ENCODE measurements at places on chromosomes 3 and 15. TPM values are rescaled to one million over a fixed set of nuclear protein-coding genes. Genes with fewer than 3 reads are reported as not detected.

DNA sequence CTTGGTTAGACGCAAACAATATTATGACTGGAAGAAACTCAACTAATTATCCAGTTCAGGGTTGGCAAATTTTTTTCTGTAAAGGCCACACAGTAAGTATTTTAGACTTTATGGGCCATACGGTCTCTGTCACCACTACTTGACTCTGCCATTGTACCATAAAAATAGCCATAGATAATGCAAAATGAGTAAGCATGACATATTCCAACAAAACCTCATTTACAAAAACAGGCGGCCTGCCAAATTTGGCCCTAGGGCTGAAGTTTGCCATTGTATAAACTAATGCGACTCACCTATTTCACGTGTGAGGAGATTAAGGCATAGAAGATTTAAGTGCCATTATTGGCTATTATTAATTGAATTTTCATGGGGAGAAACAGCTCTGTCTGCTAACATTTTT, 116.8 kb upstream of the CNTN6 start:
- no peaks in the 10 kb centered on the region for H3K4me1 ChIP-seq
- H3K36me3 ChIP-seq: no peaks in the 10 kb centered on the region
- no peak overlapping the region for H3K27ac ChIP-seq
- H3K4me3 ChIP-seq: no peak overlapping the region
- no peak for DNase-seq
- H3K27me3 ChIP-seq: no peaks in the 10 kb centered on the region

GRCh38 chr15:56758770-56759449, 25.6 kb upstream of the ZNF280D start:
- H3K36me3 ChIP-seq: no peaks in the 10 kb centered on the region
- H3K27me3 ChIP-seq: no peaks in the 10 kb centered on the region
- no peak overlapping the region for H3K4me3 ChIP-seq
- DNase-seq: no peak
- H3K4me1 ChIP-seq: no peaks in the 10 kb centered on the region
- H3K27ac ChIP-seq: no peak overlapping the region

- no peaks in the 10 kb centered on the region for H3K27me3 ChIP-seq
- no peaks in the 10 kb centered on the region for H3K36me3 ChIP-seq
- H3K4me1 ChIP-seq: peaks cover 4% of the 10 kb centered on the region
- no peak overlapping the region for H3K27ac ChIP-seq
- DNase-seq: no peak
Observed at GRCh38 chr3:15271785-15272381, 60.5 kb downstream of the SH3BP5 start.

- H3K4me1 ChIP-seq: no peaks in the 10 kb centered on the region
- no peak overlapping the region for H3K27ac ChIP-seq
- no peak overlapping the region for H3K4me3 ChIP-seq
- DNase-seq: peak; percentile 76
Observed at GRCh38 chr3:58640700-58641372, 25.7 kb downstream of the FAM3D start.

DNA sequence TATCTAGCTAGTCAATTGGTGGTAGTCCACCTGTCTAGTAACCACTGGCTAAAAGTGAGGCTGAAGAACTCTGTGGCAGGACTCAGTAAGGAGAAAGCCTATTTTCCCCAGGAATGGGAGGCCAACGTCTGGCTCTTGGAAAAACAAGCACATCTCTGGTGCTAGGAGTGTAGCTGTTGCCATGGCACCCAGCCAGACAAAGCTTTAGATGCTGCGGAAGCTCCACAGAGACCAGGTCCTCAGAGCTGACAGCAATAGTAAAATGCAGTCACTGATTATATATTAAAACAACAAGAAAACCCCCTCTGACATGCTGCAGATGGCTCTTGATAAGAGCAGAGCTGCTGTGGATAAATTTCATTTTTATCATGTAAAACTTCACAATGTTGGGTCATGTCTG, 124.9 kb upstream of the STRIT1 start:
- H3K4me3 ChIP-seq: no peak overlapping the region
- DNase-seq: no peak
- no peaks in the 10 kb centered on the region for H3K4me1 ChIP-seq
- H3K27me3 ChIP-seq: no peaks in the 10 kb centered on the region
- no peak overlapping the region for H3K27ac ChIP-seq

GRCh38 chr3:194486540-194487288, at the start of gene ATP13A3:
Gene ATP13A3, minus strand, starts transcription at chr3:194487002. Its CDS starts 24,812 bp downstream, at chr3:194462190.
- H3K36me3 ChIP-seq: no peaks in the 10 kb centered on the region
- H3K4me3 ChIP-seq: peak within 1 kb of the TSS; percentile 66
- no peaks in the 10 kb centered on the region for H3K27me3 ChIP-seq
- H3K27ac ChIP-seq: peak within 1 kb of the TSS; percentile 61
- DNase-seq: peak; percentile 95

DNA sequence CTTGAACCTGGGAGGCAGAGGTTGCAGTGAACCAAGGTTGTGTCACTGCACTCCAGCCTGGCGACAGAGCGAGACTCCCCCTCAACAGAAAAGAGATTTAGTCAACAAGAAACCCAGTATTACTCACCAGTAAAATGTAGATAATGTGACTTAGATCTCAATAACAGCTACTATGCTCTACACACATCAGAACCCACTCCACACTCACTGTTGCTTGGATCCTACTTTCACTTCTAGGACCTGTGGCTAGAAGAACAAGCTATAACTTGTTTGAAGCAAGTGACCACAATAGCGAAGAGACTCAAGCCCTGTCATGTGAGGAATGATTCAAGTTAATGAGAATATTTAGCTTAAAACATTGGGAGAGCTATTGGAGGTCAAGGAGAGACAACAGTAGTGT, 100.7 kb downstream of the ANXA2 start:
- H3K36me3 ChIP-seq: no peaks in the 10 kb centered on the region
- H3K4me1 ChIP-seq: no peaks in the 10 kb centered on the region
- no peak overlapping the region for H3K27ac ChIP-seq
- H3K4me3 ChIP-seq: no peak overlapping the region
- no peak for DNase-seq

- H3K4me1 ChIP-seq: no peaks in the 10 kb centered on the region
- H3K27ac ChIP-seq: no peak overlapping the region
- DNase-seq: no peak
- H3K36me3 ChIP-seq: no peaks in the 10 kb centered on the region
Observed at GRCh38 chr3:115691964-115692363, 68.7 kb downstream of the GAP43 start.

GRCh38 chr3:12340506-12340905, 51.6 kb downstream of the PPARG start:
- no peaks in the 10 kb centered on the region for H3K27me3 ChIP-seq
- DNase-seq: no peak
- peaks cover 4% of the 10 kb centered on the region for H3K4me1 ChIP-seq
- H3K36me3 ChIP-seq: no peaks in the 10 kb centered on the region
- H3K27ac ChIP-seq: no peak overlapping the region
- H3K4me3 ChIP-seq: no peak overlapping the region

DNA sequence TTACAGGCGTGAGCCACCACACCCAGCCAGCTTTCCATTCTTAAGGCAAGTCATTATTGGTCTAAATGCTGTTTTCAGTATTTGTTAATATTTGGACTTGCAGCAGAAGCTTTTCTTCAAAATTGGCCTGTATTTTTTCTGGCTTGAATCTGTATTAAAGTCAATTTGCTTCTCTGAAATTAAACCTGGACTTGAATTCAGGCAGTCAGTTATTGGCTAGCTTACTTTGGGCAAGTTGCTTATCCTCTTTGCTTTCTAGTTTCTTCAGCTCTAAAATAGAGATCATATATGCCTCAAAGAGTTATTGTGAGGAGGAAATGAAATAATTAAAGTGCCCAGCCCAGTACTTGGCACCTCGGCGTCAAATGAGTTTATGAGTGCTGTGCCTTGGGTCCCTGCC, 17.3 kb downstream of the STARD9 start:
- no peak for DNase-seq
- no peak overlapping the region for H3K4me3 ChIP-seq
- no peaks in the 10 kb centered on the region for H3K4me1 ChIP-seq
- no peaks in the 10 kb centered on the region for H3K36me3 ChIP-seq

DNA sequence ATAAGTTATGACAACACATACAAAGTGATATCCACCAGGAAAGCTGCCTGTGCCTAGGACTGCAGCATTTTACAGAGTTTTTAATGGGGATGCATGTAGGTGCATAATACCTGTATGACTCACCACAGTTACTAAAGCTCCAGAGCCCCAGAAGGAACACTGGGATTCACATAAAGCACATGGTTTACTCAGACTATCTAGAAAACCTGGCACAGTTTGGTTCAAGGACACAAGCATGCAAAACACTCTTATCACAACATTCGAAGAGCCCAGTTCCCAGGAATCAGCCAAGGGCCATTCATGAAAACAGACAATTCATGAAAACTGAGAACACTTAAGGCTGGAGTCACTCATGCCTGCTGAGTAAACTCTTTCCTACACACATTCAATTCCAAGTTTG, 261.0 kb downstream of the PYDC2 start:
- no peaks in the 10 kb centered on the region for H3K36me3 ChIP-seq
- no peak overlapping the region for H3K4me3 ChIP-seq
- DNase-seq: no peak
- H3K27ac ChIP-seq: no peak overlapping the region

DNA sequence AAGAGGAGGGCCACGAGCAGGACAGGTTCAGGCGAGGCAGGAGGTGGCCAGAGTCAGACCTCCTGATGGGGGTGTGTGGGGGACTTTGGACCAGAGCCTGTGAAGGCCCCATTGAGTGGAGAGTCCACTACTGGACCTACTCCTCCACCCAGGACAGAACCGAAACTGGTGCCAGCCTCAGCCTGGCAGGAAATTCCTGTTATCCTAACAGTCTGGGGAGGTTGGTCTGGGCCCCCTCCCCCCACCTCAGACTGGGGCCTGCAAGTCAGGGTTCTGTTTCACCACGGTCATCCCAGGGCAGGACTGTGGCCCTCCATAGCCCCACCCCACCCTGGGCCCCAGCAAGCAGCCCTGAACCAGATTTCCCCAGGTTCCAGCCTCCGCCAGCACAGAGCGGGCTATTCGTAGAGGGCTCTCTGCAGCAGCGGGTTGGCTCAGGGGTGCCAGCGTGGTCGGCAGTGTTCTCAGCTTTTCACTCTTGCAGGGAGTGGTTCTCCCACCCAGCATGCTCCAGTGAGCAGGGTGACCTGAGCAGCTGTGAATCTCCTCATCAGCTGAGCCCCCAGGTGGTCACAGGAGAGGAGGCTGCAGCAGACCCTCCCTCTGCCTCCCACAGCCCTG, 217.3 kb downstream of the TBC1D2B start:
- H3K4me3 ChIP-seq: no peak overlapping the region
- no peaks in the 10 kb centered on the region for H3K36me3 ChIP-seq

DNA sequence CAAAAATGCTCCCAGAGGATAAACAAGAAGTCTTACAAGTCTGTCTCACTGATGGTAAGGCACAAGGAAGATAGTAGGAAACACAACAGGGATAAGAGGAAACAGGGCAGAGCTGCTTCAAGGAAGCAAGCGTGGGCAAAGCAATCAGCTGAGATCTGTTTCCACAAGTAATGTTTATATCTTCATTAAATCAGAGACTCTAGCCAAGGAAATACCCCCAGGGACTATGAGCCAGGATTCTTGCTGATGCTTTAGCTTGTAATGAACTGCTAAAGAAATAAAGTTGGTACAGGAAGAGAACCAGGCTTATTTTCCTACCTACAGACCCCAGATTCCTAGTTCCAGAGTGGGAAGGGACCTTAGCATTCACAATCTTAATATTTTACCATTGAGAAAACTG, 112.7 kb upstream of the C3orf80 start:
- H3K4me3 ChIP-seq: no peak overlapping the region
- H3K27me3 ChIP-seq: no peaks in the 10 kb centered on the region
- DNase-seq: no peak
- no peaks in the 10 kb centered on the region for H3K36me3 ChIP-seq
- peaks cover 9% of the 10 kb centered on the region for H3K4me1 ChIP-seq
- H3K27ac ChIP-seq: no peak overlapping the region

- no peaks in the 10 kb centered on the region for H3K27me3 ChIP-seq
- no peak for DNase-seq
- no peaks in the 10 kb centered on the region for H3K36me3 ChIP-seq
- H3K4me3 ChIP-seq: no peak overlapping the region
Observed at GRCh38 chr3:125078951-125079674, 23.3 kb upstream of the HEG1 start.

GRCh38 chr3:184616436-184616835, 54.9 kb downstream of the EPHB3 start:
- H3K4me1 ChIP-seq: no peaks in the 10 kb centered on the region
- DNase-seq: no peak

DNA sequence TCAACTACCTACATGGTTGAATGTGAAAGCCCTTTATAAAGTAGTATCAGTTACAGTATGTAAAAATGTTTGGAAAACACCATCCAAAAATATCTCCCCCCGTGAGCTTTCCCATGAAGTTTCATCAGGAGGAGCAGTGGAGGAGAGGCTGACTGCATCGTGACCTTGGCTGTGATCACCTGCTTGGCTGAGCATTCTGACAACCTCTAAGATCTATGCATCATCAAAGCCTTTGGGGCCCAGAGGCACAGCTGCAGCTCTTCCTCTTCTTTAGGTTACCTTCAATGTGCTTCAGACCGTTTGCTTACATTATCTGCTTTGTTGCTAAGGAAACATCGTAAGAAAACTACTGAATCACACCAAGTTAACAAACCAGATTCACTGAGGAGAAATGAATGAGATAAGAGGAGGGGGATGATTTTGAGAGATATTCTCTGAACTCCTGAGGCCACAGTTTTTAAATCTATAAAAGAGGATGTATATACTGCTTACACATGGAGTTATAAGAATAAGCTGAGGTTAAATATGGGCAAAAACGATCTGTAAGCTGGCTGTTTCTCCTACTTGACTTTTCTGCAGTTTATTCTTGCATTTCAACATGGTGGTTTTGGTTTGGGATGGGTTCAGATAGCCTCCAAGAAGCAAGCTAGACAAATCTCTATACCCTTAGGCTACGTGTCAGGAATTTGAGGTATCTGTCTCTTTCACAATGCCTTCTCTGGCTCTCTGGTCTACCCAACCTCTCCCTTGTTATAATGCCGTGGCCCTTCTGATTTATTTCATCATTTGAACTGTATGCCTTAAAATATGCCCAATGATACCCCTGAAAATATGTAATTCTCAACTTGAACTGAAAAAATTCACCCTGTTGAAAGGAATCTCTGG, 4.0 kb downstream of the GCSAM start:
- peaks cover 2% of the 10 kb centered on the region for H3K4me1 ChIP-seq
- no peak for DNase-seq
- H3K4me3 ChIP-seq: no peak overlapping the region

- no peaks in the 10 kb centered on the region for H3K36me3 ChIP-seq
- no peak overlapping the region for H3K27ac ChIP-seq
- H3K4me3 ChIP-seq: no peak overlapping the region
- no peak for DNase-seq
- H3K4me1 ChIP-seq: no peaks in the 10 kb centered on the region
Observed at GRCh38 chr3:142981108-142981507, 17.6 kb upstream of the PAQR9 start.

DNA sequence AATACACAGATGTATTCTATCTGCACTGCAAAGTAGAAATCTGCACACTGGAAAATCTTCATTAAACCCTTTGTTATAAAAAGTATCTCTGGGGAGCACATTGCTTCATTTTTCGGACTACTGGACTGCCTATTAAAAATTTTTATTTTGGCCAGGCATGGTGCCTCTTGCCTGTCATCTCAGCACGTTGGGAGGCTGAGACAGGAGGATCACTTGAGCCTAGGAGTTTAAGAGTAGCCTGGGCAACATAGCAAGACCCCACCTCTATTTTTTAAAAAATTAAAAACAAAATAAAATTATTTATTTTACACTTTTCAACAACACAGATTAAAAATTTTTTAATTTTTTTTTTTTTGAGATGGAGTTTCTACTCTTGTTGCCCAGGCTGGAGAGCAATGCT, 6.0 kb downstream of the SERP1 start:
- peaks cover 29% of the 10 kb centered on the region for H3K36me3 ChIP-seq
- no peak overlapping the region for H3K4me3 ChIP-seq
- H3K27ac ChIP-seq: no peak overlapping the region
- H3K4me1 ChIP-seq: peaks cover 60% of the 10 kb centered on the region
- no peak for DNase-seq

TMEM158 gene
- polyA plus RNA-seq: 4.8 TPM

STAB1 gene
- 140 TPM for polyA plus RNA-seq

ZBBX gene
- not detected for polyA plus RNA-seq

PRR23C gene
- not detected for polyA plus RNA-seq

GRAMD2A gene
- polyA plus RNA-seq: not detected

PRSS50 gene
- 2.2 TPM for polyA plus RNA-seq
